ENCODE measurements at places on chromosomes 13 and 19. TPM values are rescaled to one million over a fixed set of nuclear protein-coding genes. Genes with fewer than 3 reads are reported as not detected.

KLF2 gene
- 72.1 TPM for total RNA-seq

FXYD3 gene
- total RNA-seq: 3.1 TPM

MYPOP gene
- total RNA-seq: 18.5 TPM

FOSB gene
- total RNA-seq: 0.79 TPM

Measured in left ventricle myocardium superior (tissue), 1 donor.